ENCODE measurements at places on chromosomes 3 and 15.

DNA sequence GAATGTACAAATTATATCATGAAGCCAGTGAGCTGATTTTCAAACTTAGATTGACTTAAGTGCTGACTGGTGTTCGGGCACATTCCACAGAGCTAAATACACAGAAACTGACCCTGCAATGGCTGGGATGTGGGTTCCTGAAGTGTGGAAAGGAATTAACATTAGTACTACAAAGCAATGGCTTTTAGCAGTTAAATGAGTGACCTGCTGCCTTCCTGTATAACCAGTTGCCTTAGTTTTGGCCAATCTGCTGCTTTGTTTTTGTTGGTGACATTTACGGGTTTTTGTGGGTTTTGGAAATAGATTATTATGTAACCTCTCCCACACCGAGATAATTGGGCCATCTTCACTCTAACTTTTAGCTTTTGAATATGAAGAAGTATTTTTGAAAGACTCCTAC is 2.4 kb upstream of the SKIC8 start:
- DNase-seq, result no peak

- no peak for DNase-seq
These were observed 67.2 kb upstream of the TP63 start for GRCh38 chr3:189563853-189564563.

DNA sequence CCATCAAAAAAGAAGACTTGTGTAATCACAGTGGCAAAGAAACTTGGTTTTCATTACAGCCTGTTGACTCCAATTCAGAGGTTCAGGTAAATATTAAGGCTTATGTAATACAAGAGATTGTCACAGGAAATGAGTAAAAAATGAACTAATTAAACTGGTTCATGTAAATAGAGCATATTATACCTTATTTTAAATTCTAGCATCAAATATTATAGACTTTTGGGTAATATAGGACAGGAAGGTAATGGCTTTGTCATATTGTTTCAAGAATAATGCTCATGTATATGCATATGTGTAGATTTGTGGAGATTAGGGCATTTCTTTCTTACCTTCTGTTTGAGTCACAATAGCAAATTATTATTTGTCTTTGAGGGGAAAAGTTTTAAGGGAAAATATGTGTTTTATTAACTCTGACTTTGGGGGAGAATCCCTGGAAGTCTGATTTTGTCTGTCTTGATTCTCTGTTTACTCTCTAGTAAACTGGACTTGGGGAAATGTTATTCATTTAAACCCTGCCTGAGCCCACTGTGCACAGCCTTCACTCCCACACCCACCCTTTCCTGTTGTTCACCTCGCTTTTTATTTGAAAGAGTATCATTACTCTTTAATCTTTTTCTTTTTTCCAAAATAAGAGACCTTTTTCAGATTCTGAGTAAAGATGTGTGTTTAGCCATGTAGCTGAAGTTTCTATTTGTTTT is 43.0 kb downstream of the RASA2 start:
- no peak for DNase-seq

- DNase-seq, result no peak
These were observed 115.7 kb upstream of the PRTG start for GRCh38 chr15:55858661-55859060.

DNA sequence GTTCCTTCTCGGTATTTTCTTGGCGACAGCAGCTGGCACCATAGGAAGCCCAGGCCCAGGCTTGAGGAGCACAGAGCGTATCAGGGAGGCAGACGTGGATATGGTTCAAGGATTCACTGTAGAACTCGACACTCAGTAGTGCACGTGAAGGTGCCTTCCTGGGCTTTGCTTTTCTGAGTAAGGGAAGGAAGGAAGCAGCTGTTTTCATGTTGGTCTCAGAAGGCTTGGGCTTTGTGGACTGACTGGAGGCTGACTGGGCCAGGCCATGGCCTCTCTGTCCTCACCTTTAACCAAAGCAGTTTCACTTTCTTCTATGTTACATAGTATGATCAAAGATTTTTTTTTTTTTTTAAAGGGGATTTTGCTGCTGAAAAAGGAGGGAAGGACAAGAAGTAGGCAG is 6.9 kb upstream of the GHRL start:
- DNase-seq, result no peak

DNA sequence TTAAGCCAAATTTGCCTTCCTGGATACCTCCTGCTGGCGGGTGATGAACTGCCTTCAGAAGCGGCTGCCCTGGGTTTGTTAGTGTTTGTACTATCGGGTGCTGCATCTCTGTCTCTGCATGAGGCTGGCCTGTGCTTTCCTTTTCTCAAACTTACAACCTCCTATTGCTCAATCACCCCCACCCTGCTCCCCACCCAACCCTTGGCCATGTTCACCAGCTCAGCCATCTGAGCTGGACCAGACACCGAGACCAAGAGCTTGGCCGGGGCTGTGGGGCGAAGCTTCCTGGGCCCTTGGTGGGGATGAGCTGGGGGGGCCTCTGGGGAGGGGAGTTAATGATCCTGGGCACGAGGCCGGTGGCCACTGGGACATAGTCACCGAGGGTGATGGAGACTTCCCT is 16.8 kb upstream of the FBLN2 start:
- DNase-seq, result no peak

DNA sequence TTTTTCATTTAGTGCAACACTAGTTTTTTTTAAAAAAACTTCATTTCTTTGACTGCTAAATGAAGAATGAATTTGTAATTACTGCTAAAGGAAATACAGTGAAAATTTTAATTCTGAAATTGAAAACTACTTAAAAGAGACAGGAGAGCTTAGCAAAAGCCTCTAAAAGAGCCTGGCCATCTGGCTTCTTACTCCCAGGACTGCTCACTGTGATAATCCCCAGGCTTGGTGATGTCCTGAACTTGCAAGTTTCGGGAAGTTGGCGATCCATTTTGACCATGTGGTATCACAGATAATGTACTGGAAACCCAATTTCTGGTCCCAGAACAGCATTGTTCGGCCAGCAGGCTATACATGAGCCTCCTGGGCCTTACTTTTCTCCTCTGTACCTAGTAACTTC is 292.1 kb downstream of the FGF12 start:
- DNase-seq, result no peak

GRCh38 chr3:99938270-99938911 is 120.7 kb downstream of the CMSS1 start:
- no peak for DNase-seq

- DNase-seq, result peak; percentile 67
These were observed 5.1 kb upstream of the SEMA7A start for GRCh38 chr15:74438721-74439316.

DNA sequence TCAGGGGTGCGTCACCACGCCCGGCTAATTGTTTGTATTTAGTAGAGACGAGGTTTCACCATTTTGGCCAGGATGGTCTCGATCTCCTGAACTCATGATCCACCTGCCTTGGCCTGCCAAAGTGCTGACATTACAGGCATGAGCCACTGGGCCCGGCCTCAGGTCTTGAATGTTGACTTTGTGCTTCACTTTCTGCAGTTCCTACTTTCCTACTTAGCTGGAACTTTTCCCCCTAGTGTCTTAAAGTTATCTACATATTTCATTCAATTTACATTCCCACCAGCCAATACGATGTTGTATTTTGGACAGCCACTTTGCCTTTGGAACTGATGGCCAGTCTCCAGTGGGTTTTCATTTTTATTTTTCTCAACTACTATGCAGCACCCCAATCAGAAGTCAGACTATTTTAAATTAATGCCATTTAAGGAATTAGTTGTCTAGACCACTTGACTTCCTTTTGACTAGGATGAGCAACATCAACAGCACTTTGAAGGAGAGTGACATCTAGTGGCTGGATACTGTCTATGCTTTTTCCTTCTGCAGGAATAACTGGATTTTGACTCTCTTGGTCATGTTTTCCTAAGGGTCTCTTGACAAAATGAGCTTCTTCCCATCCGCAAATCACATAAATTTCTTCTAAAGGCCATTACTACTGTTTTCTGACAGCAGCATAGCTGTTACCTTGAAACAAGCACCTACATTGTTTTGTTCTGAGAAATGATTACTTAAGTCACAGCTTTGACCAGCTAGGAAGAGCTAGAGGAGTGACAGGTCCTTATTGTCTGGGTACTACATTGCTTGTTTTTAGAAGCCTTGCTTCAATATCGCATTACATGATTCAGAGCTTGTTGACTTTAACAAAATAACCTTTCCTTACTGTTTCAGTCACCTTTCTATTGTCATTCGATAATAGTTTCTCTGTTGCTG is 140.2 kb downstream of the ITPR1 start:
- no peak for DNase-seq

DNA sequence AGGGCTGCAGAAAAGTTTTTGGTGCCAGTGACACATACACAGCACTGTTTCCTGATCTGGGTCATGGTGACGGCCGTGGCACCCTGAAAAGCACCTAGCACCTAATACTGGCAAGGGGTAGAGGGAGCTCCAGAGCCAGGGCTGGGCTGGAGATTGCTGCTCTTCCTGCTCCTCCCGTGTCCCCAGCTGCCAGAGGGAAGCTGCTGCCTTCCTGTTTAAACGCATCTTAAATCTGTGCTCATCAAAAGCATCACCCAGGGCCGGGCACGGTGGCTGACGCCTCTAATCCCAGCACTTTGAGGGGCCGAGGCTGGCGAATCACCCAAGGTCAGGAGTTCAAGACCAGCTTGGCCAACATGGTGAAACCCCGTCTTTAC is 156.7 kb upstream of the MEF2A start:
- no peak for DNase-seq

- no peak for DNase-seq
These were observed 25.2 kb upstream of the MAGEF1 start for GRCh38 chr3:184737063-184737462.

DNA sequence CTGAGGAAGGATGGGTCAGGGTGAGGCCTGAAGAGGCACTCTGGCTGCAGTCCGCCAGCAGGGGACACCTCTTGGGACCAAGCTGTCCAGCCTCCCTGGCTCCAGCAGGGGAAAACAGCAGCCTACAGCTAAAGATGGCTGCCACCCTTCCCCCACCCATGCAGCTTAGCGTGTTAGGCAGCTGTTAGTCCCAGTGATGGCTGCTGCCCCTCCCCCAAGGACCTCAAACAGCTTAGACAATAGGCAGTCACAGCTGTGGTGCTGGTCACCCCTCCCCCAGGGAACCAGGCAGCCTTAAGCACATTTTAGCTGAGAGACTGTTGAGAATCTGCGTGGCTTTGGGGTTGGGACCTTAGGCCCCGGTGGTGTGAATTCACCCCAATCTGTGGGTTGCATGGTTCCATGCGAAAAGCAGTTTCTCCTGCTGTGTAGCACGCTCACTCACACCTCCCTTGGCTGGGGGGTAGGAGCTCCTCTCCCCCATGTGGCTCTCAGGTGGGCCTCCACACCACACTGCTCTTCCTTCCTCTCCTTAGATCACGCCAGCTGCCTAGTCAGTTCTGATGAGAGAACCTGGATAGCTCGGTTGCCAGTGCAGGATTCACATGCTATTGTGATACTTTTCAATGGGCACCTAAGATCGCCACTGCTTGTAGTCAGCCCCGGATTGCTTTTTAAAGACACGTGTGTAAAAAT is 140.5 kb upstream of the CADPS start:
- DNase-seq, result no peak

GRCh38 chr15:90706394-90707327 is 10.5 kb upstream of the BLM start:
- DNase-seq, result no peak

- no peak for DNase-seq
These were observed 108.7 kb downstream of the GALK2 start for GRCh38 chr15:49278751-49279150.

DNA sequence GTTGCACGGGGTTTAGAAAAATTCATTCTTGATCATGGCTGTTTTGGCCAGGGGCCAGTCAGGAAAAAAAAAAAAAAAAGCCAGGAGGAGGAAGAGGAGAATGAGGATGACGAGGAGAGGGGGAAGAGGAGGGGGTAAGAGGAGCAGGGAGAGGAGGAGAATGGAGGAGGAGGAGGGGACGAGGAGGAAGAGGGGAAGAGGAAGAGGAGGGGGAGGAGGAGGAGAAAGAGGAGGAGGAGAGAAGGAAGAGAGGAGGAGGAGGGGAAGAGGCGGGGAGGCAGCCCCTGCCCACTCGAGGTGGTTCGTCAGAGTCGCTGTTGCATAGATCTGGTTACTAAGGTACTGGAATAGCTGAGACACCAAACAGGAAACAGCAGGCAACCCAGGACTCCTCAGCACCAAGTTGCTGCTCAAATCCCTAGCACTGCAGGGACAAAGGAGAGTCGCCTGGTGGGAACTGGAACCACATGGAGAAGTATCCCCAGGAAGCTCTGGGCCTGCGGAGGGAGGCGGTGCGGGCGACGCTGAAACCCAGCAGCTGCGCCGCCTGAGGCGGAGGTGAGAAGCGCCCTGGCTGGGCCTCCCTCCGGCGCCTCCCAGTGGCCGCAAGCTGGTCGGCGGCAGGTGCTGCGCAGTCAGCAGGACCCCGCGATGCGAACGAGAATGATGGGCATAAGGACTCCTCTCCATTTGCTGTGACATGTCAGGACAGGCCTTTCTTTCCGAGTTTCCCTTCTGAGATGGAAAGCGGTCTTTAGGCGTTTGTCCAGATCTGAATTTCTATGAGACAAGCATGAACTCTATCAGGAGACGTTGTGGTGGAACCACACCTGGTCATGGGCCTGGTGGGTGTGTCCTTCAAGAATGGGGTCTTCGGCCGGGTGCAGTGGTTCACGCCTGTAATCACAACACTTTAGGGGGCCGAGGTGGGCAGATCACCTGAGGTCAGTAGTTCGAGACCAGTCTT is 17.5 kb downstream of the FAM240A start:
- DNase-seq, result peak; percentile 73

DNA sequence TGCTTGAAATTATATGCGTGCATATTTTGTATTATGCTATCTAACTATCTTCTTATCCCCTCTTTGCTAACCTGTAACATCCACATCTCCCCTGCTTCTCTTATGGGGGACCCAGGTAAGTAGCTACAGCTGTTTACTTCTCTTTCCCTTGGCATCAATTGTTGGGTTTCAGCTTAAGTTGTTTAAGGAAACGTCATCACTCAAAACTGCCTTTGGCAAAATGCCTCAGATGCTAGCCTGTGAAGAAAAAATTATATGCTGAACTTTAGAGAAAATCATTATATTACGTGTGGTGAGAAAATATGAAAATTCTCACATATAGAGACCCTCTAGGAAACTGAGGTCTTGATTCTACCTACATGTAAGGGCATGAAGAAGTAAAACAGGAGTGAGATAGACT is 447.0 kb upstream of the NECTIN3 start:
- DNase-seq, result no peak

GRCh38 chr15:47964229-47964628 is 156.6 kb upstream of the SLC24A5 start:
- DNase-seq, result no peak

DNA sequence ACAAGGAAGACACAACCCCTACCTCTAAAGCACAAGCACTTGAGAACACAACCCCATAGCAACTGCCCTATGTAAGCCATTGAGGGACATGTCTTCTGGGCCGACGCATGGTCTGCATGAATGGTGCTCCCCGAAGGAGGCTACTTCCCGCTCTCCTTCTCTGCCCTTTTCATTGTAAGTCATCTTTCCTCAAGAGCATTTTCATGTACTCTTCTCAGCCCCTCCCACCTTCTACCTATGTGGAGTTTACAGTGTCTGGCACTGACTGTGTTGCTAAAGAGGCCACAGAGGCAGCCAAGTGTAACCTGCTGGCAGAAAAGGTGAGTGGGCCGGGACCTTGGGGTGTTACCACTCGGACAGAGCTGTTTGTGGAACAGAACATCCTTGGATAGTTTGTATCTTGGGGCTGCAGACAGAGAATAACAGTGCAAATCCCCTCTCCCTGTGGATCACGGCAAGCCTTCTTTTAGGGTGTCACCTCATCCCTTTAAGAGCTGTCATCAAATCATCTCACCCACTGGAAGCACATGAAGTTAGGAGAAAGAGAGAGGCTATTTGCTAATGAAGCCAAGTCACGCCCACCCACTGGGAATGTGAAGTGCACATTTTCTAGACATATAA is 5.6 kb downstream of the AHSG start:
- DNase-seq, result no peak

- no peak for DNase-seq
These were observed 158.2 kb downstream of the RPLP1 start for GRCh38 chr15:69610858-69611257.

GRCh38 chr15:71743861-71744382 is 66.4 kb upstream of the NR2E3 start:
- DNase-seq, result no peak
